M059J (cell line): ENCODE measurements at places on chromosomes 1 and 21. TPM values are rescaled to one million over a fixed set of nuclear protein-coding genes. Genes with fewer than 3 reads are reported as not detected.

- no peak for DNase-seq
These were observed 40.0 kb downstream of the SYNJ1 start for GRCh38 chr21:32687643-32688345.

- DNase-seq = no peak
These were observed 158.7 kb downstream of the PEX14 start for GRCh38 chr1:10633416-10633815.

The CGN gene
- 0.52 and 1.5 TPM in 2 replicates for total RNA-seq

The LRRC38 gene
- total RNA-seq = 0.15 and 0.37 TPM in 2 replicates

The PLPPR4 gene
- total RNA-seq = 10.5 and 12.3 TPM in 2 replicates
